ENCODE measurements at places on chromosomes 2 and 18. TPM values are rescaled to one million over a fixed set of nuclear protein-coding genes. Genes with fewer than 3 reads are reported as not detected.

EN1 gene
- not detected for total RNA-seq

KCNG2 gene
- total RNA-seq, result 0.22 TPM

KATNAL2 gene
- 5.6 TPM for total RNA-seq

LRATD1 gene
- 3.0 TPM for total RNA-seq

SLC14A1 gene
- 5.5 TPM for total RNA-seq

DNA sequence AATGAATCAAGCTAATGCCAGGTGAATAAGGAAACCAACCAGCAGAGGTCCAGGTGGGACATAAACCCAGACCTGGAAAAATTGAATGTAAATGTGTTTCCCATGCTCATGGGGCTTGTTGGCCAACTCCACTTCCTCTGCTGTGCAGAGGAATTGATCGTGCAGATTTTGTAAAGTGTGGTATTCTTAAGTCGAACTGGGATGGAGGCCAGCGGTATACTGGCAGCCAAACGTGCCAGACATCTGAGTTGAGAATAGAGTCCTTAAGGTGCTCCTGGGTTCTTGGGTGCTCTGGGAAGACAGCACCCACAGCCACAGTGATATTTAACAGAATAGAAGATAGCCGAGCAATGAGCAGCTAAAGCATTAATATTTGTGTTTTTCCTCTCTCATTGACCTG, 146.5 kb upstream of the LGALSL start:
- DNase-seq, result no peak

DNA sequence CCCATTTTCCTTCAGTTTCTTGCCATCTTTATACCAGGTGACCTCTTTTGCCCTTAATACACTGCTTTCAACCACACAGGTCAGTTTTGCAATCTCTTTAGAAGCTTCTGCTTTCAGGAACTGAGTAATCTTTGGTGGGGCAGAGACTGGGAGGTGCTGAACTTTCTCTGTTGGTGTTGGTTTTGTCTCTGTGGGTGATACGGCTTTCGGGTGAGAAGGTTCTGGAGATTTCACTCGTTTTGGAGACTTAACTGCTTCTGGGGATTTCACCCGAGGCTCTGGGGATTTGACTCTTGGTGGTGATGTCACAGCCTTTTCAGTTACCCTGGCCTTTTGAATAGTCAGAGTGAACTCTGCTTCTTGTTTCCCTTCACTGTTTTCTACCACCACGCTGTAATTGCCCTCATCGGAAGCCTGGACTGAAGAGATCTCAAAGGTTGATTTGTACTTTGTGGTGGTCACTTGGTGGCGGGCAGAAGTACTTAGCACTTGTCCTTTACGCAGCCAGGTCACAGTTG, 50.4 kb downstream of the PLEKHA3 start:
- no peak for DNase-seq

DNA sequence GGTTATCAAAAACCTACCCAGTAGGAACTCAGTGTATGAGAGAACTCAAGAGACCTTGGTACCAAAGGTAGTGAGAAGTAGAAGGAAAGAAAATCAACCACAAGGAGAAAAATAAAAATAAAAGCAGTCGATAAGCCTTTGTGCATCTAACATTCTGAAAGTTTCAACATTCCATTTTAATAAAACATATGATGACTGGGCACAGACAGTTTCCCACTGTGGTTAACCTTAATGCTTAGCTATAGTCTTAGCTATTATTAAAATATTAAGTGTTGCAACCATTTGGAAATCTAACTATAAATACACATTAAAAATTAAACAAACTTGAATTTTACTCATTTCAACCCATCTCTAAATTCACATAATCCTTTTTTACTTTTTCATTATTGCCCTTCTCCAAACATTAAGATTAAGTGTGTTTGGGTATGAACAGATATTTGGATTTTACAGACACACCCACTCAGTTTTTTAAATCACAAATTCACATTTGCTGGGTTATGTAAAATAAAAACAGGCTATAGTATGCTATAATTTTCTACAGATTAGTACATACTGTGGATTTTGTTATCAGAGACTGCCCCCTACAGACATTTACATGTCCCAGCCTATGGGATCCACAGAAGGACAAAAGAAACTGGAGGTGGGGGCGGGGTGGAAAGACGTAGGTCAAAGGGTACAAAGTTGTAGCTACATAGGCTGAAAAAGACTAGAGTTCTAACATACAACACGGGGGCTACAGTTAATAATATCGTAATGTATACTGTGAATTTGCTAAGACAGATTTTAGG, 32.8 kb downstream of the SRBD1 start:
- DNase-seq, result no peak

DNA sequence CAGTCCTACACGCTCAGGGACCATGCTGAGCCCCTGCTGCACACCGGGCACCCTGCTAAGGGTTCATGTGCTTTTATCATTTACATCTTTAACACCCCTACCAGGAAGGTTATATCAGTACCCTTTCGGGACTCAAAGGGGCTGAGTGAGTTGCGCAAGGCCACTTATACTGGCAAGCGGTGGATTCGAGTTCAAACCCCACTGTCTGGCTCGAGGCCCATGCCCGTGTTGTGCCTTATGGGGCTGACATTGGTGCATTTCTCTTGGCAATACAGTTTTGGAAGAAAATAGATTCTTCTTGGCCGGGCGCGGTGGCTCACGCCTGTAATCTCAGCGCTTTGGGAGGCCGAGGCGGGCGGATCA, 69.5 kb upstream of the MAP4K4 start:
- DNase-seq, result no peak

GRCh38 chr2:216635701-216636550, 2.7 kb downstream of the IGFBP2 start:
- DNase-seq, result no peak
